ENCODE measurements at places on chromosomes 11 and 22. TPM values are rescaled to one million over a fixed set of nuclear protein-coding genes. Genes with fewer than 3 reads are reported as not detected.

- no peak for DNase-seq
These were observed 462.9 kb downstream of the TBC1D22A start for GRCh38 chr22:47225080-47225930.

DNA sequence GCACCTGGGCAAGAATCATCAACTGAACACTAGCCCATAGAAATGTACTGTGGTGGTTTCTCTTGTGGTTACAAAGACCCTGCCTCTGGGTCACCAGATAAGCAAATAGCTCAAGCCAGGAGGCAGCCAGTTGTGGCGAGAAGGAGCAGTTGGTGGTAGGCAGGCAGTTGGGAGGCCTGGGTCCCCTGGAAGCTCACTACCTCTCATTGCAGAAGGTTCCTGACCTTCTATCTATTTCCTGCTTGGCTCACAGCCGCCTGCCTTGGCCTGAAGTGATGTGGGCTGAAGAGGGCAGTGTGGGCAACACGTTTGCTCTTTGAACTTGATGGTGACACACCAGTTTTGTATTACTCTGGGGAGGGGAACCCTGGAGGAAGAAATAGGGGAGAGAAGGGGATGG, 34.7 kb downstream of the NECTIN1 start:
- no peak for DNase-seq

The FAM83F gene
- total RNA-seq = not detected

The HNRNPUL2 gene
- 14.6 TPM for total RNA-seq

The RCOR2 gene
- not detected for total RNA-seq

The TPP1 gene
- 96.7 TPM for total RNA-seq

DNA sequence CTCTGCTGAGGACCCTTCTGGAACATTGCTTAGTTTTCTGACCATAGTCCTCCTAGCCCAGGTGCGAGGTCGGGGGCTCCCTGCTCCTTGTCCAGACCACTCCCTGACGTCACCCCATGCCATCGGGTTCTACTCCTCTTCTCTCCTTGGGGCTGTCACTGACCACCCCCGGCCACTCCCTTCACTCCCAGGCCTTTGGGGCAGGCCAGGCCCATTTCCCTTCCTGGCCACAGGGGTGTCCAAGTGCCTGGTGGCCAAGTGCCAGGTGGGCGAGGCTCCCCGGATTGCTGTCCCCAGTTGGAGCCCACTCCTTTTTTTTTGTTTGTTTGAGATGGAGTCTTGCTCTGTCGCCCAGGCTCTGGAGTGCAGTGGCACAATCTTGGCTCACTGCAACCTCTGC, 19.5 kb downstream of the MRGPRD start:
- DNase-seq = no peak

- DNase-seq = no peak
These were observed 26.0 kb downstream of the PARVA start for GRCh38 chr11:12403122-12403996.

GRCh38 chr11:82701847-82702520, 31.7 kb downstream of the FAM181B start:
- DNase-seq = no peak
